AML-193 (cell line): ENCODE measurements at places on chromosomes 1 and 21.
A peak's percentile ranks its signal among the peaks of the same experiment; 100 is the strongest.

DNA sequence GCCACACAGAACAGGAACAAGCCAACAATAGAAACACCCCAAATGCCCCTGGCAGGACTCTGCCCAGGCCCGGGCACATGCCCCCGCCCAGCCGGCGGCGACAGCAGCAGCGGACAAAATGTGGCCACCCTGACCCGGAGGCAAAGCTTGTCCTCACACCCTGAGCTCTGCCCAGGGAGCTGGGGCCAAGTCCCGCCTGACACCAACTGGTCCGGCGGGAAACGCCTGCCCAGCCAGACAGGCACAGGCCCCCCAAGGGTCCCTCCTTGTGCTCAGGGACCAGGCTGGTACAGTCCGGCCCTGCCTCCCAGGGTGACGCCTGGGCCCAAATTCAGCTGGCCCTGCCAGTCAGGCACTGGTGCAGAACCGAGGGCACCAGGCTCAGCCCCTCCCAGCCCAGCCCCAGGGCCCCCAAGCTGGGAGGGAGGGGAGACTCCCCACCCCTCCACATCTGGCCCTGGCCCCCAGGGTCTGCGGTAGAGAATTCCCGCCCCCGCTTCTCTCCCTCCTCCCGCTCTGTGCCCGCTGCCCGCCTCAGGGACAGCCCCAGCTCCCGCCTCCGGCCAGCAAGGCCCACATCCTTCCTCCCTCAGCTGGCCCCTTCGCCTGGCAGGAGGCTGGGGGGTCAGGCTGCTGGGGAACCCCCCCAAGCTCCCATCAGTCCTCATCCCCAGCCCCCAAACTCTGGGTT is 2.0 kb downstream of the AHDC1 start:
- DNase-seq: peak; percentile 23

- DNase-seq: no peak
Observed at GRCh38 chr1:115839679-115840237, 1.2 kb downstream of the NHLH2 start.

DNA sequence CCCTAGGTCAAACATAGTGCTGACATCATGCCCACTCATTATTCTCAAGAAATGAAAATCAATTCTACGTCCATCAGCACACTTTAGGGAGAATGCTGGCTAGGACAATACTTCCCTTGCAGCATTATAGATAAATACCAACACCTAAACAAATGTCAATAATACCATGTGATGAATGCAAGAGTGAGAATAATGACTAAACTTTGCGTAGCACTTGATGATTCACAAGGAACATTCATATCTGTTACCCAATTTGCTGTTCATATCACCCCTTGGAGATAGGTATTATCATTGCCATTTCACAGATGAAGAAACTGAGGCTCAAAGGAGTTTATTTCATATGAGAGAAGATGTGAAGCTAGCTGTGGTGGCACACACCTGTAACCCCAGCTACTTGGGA is 24.8 kb upstream of the EPS15 start:
- DNase-seq: no peak

DNA sequence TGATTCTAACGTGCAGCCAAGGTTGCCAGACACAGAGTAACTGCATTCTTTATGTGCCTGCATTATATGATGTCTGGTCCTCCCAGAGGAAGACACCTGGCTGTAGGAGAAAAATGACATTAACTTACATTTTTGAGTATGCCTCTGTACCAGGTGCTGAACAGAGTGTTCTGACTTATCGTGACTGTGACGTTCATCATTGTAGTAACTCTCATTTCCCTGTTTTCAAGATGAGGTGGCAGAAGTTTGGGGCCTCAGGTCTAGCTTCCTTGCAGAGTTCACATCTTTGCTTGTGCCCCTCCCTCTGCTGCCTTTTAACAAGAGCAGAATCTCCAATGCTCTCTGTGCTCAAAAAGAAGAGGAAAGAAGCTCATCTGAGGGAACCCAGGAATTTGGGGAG is 488.0 kb downstream of the AJAP1 start:
- no peak for DNase-seq

GRCh38 chr1:47233186-47233585 is 1.2 kb upstream of the TAL1 start:
- no peak for DNase-seq

GRCh38 chr21:16071761-16072160 is 342.0 kb downstream of the USP25 start:
- DNase-seq: no peak

GRCh38 chr1:32612189-32612881 is 38.0 kb downstream of the ZBTB8OS start:
- peak; percentile 29 for DNase-seq

DNA sequence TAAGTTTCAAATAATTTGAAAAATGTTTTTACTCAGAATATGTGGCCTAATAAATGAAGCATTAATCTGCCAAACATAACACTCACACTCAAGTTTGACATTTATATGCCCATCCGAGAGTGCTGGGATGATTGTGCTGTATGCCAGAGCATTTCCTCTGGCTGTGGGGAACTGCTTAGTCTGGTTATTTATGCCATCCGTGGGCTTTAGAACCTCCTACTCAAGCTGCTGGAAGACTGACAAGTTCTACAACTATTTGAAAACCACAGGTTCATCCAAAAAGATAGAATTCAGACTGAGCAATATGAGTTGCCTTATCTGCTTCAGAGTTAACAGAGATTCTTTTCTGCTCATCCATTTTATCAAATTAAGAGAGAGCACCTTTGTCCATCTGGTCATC is 25.9 kb downstream of the PCNX2 start:
- no peak for DNase-seq

- peak; percentile 38 for DNase-seq
Observed at GRCh38 chr1:185636848-185637247, 97.3 kb upstream of the HMCN1 start.

DNA sequence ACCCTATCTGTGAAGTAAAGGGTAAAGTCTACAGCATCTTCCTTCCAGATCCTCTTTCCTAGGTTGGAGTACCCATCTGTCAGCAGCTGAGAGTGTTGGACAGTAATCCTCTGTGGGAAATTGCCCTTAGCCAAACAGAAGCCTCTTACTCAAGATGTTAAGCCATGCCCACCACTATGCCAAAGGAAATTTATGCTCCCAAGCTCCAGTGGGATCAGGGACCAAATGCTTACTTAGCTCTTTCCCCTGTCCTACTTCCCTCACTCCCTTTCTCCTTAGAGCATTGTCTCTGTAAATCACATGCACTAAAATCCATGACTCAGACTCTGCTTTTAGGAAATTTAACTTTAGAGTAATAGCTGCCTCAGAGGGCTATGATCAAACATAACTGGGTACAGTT is 254.0 kb downstream of the BRINP2 start:
- no peak for DNase-seq

- DNase-seq: no peak
Observed at GRCh38 chr1:231699784-231700183, 73.2 kb downstream of the DISC1 start.

DNA sequence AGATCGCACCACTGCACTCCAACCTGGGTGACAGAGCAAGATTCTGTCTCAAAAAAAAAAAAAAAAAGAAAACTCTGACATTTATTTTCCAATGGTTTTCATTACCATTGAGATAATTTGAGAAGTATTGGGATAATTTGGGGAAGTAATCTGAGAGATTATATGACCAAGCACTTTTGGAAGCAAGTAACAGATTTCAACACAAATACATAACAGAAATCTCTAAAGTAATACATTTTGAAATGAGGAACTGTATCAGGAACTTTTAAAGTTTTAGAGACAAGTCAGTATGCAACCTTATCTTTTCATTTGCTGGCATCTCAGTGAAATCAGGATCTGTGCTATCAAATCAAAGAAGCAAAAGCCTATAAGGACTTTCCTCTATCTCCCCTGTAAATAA is 25.4 kb upstream of the SLC16A1 start:
- peak; percentile 54 for DNase-seq

- no peak for DNase-seq
Observed at GRCh38 chr1:101706366-101706765, 290.4 kb downstream of the OLFM3 start.

GRCh38 chr1:232579466-232579865 is 50.5 kb downstream of the SIPA1L2 start:
- no peak for DNase-seq

DNA sequence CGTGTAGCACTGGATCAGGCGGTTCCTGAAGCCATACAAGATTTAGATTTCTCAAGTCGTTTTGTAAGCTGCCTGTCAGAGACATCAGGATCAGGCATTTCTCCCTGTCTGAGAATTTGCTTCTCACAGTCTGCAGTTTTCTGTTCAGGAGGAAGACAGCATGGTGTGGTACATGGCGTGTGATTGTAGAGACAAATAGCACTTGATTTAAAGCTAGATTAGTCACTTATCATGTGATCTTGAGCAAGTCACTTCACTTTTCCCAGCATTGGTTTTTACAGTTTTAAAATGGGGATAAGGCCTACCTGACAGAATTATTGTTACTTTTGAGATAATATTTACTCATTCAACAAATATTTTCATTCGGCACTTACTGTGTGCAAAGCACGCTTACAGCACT is 63.3 kb downstream of the AK4 start:
- DNase-seq: no peak

DNA sequence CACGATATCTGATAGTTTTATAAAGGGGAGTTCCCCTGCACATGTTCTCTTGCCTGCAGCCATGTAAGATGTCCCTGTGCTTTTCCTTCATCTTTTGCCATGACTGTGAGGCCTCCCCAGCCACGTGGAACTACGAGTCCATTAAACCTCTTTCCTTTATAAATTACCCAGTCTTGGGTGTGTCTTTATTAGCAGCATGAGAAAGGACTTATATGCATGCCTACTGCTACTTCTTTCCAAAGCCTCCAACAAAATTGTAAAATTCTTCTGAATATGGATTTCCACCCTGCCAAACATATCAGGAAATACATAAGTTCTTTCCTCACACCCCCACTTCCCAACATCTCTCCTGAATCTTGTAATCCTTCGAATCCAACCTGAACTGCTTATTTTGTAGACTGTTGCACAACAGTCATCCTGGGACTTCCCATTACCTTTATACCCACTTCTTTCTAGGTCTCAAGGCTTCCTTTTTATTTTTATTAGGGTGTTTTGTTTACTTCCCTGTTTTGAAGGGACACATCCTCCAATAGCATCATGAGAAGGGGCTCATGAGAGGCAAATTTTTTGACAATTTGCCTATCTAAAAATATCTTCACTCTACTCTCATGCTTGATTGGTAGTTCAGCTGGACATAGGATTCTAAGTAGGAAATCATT is 67.5 kb upstream of the MUTYH start:
- DNase-seq: no peak

DNA sequence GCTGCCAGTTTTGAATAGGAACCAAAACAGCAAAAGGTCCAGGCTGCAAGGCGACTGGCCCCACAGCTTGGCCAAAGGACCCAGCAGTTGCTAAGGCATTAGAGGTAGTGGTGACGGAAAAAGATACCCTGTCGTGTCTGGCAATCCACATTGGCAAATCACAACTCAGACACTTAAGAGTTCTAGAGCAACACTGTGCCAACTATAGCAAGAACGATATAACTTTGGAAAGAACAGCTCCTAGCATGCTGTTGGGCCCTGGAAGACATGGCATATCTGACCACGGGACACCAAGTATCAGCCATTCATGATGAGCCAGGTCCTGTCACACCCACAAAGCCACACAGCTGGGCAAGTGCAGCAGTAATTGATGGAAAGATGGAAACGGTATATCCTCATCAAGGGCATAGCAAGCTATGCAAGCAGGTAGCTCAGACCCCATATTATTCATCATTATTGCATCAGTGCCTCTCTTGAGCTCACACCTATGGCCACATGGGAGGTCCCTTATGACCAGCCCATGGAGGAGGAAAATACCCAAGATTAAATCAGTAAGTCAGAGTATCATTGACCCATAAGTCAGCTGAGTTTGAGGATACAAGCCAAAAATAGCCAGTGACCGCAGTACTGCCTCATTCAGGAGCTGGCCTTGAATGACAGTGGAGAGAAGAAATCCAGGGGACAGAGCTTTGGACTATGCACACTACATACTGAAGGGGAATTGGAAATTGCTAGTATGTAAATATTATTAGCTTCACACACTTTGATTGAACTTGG is 221.2 kb downstream of the SETD4 start:
- no peak for DNase-seq

DNA sequence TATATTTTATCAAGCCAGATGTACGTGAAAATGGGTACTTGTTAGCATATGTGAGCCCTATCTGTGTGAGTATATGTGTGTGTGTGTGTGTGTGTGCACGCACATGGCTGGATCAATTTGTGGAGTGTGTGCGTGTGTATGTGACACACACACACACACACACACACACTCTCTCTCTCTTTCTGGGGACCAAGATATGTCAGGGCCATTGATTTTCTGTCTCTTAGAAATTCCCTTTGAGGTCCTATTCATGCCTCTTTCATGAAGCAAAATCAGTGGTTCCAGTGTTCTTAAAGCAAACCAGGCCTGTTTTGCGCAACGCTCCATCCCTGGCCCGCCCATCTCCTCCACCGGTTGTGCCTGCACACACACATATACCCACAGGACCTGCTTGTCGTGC is 90.0 kb downstream of the EPHB2 start:
- DNase-seq: no peak

DNA sequence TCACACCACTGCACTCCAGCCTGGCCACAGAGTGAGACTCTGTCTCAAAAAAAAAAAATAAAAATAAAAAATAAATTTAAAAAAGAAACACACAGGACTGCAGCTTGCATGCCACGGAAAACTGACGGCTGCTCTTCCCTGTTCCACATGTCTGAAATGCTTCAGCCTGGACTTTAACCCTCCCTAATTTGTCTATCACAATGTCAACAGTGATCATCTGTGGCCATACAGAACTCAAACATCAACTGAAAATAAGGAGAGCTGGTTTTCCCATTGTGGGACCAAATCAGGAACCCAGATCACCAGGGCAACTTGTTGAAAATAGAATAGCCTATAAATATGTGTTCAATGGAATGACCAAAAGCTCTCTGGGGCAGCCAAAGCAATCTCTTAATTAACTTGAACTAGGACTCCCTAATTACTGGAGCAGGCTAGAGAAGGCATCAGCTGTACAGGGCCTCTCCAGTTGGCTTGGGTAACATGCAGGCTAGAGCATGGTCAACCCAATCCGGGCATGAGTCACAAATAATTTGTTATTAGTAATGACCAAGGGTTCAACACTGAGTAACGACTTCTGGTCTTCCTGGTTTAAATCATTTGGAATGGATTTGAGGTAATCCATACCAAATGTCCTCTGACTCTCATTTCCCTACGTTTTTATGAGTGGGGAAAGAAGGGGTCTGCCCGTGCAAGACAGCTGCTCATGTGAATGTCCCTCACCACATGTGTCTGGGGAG is 62.7 kb upstream of the KAZN start:
- no peak for DNase-seq

DNA sequence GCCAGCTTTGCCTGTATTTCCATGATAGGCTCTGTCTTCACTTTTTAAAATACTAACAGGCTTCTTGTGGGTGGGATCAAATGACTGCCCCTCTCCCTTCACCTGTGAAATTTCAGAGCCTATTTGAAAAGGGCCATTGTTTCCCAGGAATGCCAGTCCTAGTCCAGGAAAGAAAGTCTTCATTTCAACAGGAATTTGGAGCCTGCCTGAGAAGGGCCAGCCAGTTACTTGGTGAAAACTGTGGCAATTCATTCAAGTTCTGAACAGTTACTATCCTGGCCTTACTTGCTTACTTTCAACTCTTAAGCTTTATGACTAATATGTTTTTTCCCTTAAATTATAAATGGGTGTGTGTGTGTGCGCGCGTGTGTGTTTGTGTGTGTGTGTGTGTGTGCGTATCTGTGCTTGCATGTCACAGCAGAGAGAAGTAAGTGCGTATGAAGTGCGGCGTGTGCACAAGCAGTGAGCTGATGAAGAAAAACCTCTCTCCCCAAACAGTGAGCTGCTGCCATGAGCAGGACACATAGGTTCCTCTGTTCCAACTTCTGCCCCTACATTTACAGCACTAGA is 67.5 kb upstream of the RNPC3 start:
- no peak for DNase-seq
